ENCODE measurements at places on chromosomes 6 and 20.

- peak overlapping the region; percentile 77 for H3K27ac ChIP-seq
- H3K27me3 ChIP-seq, result no peaks in the 10 kb centered on the region
- peak overlapping the region; percentile 51 for H3K4me3 ChIP-seq
- H3K4me1 ChIP-seq, result peaks cover 75% of the 10 kb centered on the region
- no peaks in the 10 kb centered on the region for H3K36me3 ChIP-seq
Observed at GRCh38 chr6:111662794-111663593, 57.3 kb upstream of the TRAF3IP2 start.

DNA sequence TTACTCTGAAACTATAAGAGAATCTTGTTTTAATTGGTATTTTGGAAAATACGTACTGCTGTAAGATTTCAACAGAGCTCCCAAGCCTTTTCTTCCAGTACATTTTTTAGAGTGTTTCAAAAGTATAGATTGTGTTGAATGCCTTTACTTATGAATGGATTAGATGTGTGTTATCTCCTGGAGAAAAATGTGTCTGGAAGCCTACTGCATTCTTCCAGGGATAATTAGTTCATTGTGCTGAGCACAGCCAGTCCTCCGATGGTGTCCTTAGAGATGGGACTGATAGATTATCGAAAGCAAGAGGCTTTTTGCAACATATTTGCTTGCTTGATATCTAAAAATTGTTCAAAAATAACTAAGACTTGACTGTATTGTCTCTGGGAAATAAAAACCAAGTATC is 114.2 kb downstream of the PLEKHG1 start:
- no peak for DNase-seq
- H3K4me3 ChIP-seq, result no peak overlapping the region

DNA sequence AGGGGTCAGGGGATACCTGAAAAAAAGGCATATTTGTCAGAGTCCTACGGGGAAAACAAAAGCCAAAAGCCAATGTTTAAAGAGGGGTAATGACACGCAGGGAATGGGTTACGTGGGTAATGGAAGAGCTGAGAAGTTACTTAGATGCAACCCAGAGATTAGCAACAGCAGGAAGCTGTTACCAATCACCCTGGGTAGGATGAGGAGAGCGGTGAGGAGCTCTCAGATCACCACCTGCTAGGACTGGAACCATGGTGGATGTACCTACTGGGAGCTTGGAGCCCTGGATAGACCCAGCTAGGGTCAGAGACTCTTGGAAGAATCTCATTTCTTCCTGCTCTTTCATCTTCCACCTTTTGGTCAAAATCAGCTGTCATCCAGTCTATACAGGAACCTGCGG is 51.2 kb upstream of the RNF24 start:
- H3K4me3 ChIP-seq, result no peak overlapping the region
- peak overlapping the region; percentile 88 for H3K27ac ChIP-seq
- peaks cover 83% of the 10 kb centered on the region for H3K4me1 ChIP-seq
- no peak for DNase-seq
- H3K27me3 ChIP-seq, result no peaks in the 10 kb centered on the region

GRCh38 chr6:121858310-121858709 is 422.9 kb downstream of the GJA1 start:
- no peaks in the 10 kb centered on the region for H3K36me3 ChIP-seq
- H3K27me3 ChIP-seq, result no peaks in the 10 kb centered on the region
- H3K4me3 ChIP-seq, result no peak overlapping the region
- H3K4me1 ChIP-seq, result peaks cover 9% of the 10 kb centered on the region
- DNase-seq, result no peak

- no peak overlapping the region for H3K27ac ChIP-seq
- no peak for DNase-seq
- no peaks in the 10 kb centered on the region for H3K27me3 ChIP-seq
- H3K36me3 ChIP-seq, result no peaks in the 10 kb centered on the region
Observed at GRCh38 chr6:7976485-7977056, 66.0 kb upstream of the TXNDC5 start.

DNA sequence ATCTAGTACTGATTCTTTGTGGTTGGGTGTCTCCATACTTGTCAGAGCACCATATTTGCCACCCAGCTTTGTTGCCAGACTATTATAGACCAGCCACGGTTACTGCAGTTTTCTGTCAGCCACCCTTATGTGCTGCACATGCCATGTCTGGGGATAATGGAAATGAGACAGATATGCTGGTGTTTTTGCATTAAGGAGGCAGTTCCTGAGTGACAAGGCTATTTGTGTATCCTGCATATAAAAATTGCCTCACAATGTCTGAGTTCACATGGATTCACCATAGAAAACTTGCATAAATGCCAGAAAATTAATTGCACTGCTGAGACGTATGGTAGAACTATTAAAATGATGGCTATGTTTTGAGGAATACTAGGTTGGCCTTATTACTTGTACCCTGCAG is 51.8 kb downstream of the NKAIN2 start:
- H3K36me3 ChIP-seq, result no peaks in the 10 kb centered on the region
- H3K27me3 ChIP-seq, result no peaks in the 10 kb centered on the region
- DNase-seq, result no peak
- no peak overlapping the region for H3K4me3 ChIP-seq
- no peak overlapping the region for H3K27ac ChIP-seq

GRCh38 chr20:10861619-10862018 is 187.8 kb upstream of the JAG1 start:
- H3K27ac ChIP-seq, result no peak overlapping the region
- no peak overlapping the region for H3K4me3 ChIP-seq
- DNase-seq, result no peak
- no peaks in the 10 kb centered on the region for H3K27me3 ChIP-seq
- peaks cover 18% of the 10 kb centered on the region for H3K4me1 ChIP-seq

GRCh38 chr6:45421709-45422502 is 44.2 kb upstream of the SUPT3H start:
- H3K27ac ChIP-seq, result no peak overlapping the region
- peak overlapping the region; percentile 74 for H3K4me3 ChIP-seq
- DNase-seq, result peak; percentile 8
- peaks cover 20% of the 10 kb centered on the region for H3K27me3 ChIP-seq

GRCh38 chr20:57872816-57873409 is 163.1 kb upstream of the PMEPA1 start:
- DNase-seq, result no peak
- peaks cover 14% of the 10 kb centered on the region for H3K4me1 ChIP-seq
- no peak overlapping the region for H3K4me3 ChIP-seq

DNA sequence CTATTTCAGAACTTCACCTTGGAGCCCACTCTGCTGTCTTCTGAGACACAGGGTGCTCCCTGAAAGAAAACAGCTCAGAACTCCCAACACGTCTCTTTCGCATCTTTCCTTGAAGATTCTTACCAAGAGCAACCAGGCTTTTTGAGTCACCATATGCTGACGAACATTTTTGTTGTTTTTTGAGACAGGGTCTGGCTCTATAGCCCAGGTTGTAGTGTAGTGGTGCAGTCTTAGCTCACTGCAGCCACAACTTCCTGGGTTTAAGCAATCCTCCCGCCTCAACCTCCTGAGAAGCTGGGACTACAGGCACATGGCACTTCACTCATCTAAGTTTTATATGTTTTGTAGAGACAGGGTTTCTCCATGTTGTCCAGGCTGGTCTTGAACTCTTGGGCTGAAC is 68.5 kb downstream of the TRMT11 start:
- H3K36me3 ChIP-seq, result no peaks in the 10 kb centered on the region
- DNase-seq, result no peak
- H3K27ac ChIP-seq, result no peak overlapping the region
- no peaks in the 10 kb centered on the region for H3K4me1 ChIP-seq
- no peak overlapping the region for H3K4me3 ChIP-seq
- no peaks in the 10 kb centered on the region for H3K27me3 ChIP-seq

DNA sequence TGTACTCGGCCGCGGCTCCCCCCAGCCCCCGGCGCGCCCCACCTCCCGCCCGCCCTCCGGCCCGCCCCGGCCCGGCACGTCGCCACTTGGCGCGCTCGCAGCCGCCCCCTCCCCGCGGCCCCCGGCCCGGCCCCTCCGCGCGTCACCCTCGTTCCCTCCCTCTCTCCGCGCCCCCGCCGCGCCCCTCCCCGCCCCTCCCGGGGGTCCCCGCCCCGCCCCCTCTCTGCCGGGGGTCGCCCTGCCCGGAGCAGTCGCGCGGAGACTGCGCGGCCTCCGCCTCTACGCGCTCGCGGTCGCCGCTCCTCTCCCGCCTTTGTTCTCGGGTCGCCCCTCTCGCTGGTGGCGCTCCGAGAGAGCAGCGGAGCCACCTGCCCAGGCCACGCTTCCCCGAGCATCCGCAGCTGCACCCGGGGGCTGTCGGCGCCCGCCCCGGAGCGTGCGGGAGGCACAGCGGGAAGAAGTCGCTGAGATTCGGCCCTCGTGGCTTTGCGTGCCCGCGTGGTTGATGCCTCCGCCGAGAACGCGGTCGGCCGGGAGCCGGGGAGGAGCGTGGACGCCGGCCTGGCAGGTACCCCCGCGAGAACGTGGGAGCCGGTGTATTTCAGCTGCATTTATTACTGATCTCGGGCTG is at the start of gene PHF10:
PHF10 (minus strand) TSS at position 7 of the 631 bp plus-strand sequence. CDS start 569 bp downstream, outside the sequence.
- peak within 1 kb of the TSS; percentile 89 for H3K27ac ChIP-seq
- peaks cover 22% of the 10 kb centered on the region for H3K4me1 ChIP-seq
- H3K27me3 ChIP-seq, result no peaks in the 10 kb centered on the region
- no peaks in the 10 kb centered on the region for H3K36me3 ChIP-seq

- no peaks in the 10 kb centered on the region for H3K27me3 ChIP-seq
- H3K36me3 ChIP-seq, result no peaks in the 10 kb centered on the region
- no peak overlapping the region for H3K27ac ChIP-seq
- no peaks in the 10 kb centered on the region for H3K4me1 ChIP-seq
- DNase-seq, result no peak
- no peak overlapping the region for H3K4me3 ChIP-seq
Observed at GRCh38 chr20:904039-904545, 12.0 kb downstream of the ANGPT4 start.
